ENCODE measurements at places on chromosomes 4 and X.

DNA sequence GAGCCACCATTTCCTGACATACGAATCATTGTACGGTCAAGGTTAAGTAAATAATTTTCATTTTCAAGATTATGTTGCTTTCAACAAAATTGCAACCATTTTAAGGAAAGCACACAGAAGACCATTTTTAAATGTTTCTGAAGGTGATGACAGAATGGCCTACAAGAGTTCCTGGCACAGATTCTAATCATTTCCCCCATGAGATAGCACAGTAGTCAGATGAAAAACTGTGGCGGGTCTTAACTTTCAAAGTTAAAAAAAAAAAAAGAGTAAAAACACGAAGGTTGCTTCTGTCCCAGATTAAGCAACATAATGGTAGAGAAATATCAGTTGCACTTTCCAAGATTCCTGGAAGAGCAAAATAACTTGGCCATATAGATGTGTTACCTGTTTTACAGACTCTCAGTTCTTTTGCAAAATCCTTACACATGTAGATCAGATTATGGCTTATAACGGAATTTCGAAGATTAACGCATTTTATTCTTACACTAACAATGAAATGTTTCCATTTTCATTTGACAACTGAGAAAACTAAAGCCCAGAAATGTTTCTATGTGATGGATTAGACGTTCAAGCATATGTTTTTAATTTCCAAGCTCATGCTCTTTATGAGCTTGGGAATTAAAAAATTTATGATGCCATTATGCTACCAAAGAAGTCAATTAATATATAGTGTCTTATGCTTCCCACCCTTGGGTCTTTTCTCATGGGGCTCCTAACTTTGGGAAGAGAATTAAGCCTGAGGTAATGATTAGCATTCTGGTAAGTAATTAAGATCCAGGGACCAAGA, 335.1 kb upstream of the CLNK start:
- DNase-seq: no peak

DNA sequence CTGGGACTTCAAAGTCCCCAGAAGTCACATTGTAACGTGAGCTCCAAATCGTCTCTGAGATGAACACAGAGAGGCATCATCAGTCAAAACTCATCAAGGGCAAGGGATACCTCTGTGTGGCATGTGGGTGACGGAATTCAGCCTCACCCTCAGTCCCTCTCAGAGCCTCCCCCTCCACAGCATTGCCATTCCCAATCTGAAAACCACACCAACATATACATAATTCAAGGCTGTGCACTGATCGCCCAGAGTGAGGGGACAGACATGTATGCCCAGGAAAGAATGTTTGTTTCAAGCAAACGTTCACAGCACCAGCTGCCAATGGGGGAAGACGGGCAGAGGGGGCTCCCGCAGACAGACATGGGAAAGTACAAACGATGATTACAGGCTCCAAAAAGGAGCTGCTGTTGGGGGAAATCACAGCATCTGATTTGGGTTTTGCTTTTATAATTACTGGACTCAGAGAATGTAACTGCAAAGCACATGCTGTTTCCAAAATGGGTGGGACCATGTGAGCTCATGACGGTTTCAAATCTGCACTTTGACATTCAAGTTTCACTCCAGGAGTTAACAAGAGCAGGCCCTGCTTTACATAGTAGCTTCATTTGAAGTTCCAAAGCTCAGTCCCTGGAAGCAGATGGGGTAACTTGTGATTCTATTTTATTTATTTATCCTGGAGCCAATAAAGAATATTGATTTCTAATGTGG, 88.3 kb downstream of the CLCN4 start:
- no peak for DNase-seq

GRCh38 chrX:139930916-139931645, 1.8 kb downstream of the ATP11C start:
- peak; percentile 46 for DNase-seq

GRCh38 chrX:8864161-8864560, 63.0 kb upstream of the FAM9A start:
- DNase-seq: no peak

DNA sequence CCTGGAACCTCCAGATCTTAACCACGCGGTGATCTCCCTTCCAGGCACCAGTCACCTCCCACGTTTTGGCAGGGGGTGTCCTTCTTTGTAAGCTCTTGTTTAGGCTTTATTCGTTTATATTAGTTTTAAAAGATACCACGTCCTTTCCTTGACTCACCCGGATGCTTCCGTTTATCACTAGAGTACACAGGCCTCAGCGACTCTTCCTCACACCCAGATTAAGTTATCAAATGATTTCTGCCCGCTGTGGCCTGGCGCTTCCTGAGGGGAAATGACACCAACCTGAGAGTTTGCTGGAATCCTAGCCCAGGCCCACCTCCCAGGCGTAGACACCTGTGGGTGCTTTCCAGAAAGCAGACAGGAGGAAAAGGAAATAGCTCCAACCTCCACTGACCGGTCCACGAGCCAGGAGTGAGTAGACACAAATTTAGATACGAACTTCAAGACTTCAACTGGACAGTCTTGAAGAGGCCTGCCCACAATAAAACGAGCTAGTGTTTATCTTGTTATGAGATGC, 756 bp upstream of the ADAMTS3 start:
- no peak for DNase-seq

GRCh38 chr4:6095897-6096296, 77.7 kb upstream of the C4orf50 start:
- no peak for DNase-seq

GRCh38 chrX:103520386-103520785, 1.1 kb upstream of the RAB40A start:
- no peak for DNase-seq

DNA sequence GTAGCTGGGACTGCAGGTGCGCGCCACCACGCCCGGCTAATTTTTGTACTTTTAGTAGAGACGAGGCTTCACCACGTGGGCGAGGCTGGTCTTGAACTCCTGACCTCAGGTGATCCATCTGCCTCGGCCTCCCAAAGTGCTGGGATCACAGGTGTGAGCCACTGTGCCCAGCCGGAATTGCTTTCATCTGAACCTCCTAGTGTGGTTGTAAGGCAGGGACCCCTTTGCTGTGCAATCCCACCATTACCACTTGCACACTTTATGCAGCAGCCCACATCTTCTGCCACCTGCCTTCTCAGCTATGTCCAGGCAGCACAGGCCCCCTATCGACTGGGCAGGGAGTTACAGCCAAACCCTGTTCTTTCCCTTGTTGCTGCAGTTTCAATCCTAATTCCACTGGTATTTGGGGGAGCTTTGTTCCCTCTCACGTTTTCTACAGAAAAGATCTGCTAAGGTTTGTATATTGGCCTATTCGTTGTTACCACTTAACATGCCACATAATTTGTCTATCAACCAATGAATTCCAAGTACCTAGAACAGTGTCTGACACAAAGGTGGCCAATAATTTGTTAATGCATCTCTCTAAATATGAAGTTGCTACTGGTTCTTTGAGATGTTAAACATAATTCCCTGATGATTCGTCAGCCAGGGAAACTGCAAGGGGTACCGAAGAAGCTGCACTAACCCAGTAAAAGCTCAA, 6.5 kb downstream of the RPL39 start:
- no peak for DNase-seq

- no peak for DNase-seq
Observed at GRCh38 chrX:148574237-148574973, 74.0 kb downstream of the AFF2 start.

GRCh38 chr4:22356987-22357596, 158.8 kb downstream of the ADGRA3 start:
- no peak for DNase-seq

GRCh38 chrX:47743504-47743903, 84.5 kb upstream of the UXT start:
- DNase-seq: no peak

- DNase-seq: no peak
Observed at GRCh38 chrX:81378560-81378959, 176.7 kb downstream of the SH3BGRL start.

DNA sequence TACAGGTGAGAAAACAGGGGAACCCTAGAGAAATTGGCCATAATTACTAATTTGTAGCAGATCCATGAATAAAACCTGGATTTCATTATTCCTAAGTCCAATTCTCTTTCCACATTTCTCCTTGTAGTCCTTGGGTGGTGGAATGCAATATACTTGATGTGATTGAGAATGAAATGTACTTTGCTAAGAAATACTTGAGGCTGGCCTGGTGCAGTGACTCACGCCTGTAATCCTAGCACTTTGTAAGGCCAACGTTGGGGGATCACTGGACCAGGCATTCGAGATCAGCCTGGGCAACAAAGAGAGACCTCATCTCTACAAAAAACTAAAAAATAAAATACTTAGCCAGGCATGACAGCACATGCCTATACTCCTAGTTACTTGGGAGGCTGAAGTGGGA, 15.9 kb downstream of the TMEM184C start:
- no peak for DNase-seq

DNA sequence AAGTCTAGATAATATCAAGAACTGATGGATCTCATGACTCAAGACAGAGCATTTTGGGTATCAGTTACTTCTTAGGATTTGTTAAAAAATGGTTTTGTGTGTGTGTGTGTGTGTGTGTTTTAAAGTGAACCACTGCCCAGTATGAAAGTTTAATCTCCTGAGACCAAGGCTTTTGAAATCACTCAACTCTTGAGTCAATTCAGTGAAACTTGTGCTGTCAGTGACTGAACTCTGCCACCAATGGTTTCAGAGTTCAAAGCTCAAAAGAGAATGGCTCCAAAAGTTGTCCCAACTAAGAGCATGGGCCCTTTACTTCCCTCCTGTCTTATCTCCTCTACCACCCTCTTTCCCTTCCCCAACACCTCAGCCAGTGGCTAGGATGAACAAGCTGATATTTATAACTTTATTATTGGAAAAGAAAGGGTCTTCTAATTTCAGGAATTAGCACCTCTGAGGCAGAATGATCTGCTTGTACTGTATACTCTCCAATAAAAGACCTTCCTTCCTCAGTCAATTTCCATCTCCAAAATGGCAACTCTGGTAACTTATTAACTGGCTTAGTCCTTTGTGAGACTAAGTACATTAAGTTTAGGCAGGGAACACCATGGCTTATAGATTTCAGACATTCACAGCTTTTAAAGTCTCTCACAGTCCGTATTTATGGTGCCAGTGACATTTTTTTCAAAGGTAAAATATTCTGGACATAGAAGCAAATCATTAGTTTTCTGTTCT, 152.2 kb downstream of the REPS2 start:
- no peak for DNase-seq

DNA sequence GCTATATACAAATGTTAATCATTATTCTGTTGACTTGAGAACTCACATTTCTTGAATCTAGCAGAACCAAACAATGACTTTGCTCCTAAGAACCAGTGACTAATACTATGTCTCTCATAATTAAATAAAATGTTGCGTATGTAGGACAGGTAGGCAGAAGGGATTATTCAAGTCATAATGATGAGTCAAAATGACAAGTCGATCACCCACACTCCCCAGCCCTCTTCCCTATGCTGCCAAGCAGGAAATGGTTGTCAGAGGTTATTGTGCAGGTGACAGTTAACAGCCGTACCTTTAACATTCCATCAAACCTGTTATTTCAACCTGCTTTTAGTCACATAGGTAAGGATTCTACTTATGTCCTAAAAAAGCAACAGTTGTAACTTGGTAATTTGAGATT, 22.0 kb upstream of the STK26 start:
- no peak for DNase-seq

GRCh38 chrX:7134981-7135380, 12.5 kb upstream of the STS start:
- no peak for DNase-seq

DNA sequence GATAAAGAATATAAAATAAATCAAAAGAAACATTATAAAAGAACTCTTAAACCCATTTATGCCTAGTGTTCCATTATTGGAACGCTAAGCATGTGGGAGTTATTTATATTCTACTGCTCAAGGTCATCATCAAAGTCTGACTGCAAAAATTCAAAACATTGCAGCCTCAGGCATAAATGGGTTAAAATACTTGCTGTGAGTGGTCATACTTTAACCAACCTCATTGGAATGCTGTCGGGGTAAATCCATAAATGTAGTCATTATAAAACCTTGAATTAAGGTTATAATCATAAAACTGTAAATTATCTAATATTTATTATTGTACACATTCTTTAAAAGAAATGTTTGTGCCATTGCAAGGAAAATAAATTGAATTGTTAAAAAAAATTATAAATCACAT, 55.0 kb downstream of the RPS6KA6 start:
- no peak for DNase-seq

DNA sequence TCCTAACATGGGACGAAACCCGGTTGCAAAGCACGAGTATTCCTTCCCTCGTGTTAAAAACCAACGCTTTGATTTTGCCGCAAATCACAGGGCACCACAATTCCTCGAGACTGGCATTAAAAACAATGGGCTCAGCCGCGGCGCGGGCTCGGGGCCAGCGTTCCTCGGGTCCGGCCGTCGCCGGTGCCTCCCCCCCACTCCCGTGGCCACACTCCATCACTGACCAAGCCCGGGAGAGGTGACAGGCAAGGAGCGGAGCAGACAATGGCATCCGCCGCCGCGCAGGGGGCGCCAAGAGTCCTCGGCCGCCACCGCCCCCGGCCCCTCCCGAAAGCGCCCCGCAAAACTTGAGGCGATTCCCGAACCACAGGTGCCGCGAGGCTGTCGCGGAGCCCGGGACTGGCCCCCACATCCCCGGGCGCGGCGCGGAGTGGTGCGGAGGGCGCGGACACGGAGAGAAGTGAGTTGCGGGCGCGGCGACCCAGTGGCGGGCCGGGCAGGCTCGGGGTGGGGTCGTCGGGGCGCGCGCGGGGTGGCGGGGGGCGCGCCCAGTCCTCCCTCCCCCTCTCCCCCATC, 445 bp downstream of the AP1S2 start:
- peak; percentile 63 for DNase-seq

DNA sequence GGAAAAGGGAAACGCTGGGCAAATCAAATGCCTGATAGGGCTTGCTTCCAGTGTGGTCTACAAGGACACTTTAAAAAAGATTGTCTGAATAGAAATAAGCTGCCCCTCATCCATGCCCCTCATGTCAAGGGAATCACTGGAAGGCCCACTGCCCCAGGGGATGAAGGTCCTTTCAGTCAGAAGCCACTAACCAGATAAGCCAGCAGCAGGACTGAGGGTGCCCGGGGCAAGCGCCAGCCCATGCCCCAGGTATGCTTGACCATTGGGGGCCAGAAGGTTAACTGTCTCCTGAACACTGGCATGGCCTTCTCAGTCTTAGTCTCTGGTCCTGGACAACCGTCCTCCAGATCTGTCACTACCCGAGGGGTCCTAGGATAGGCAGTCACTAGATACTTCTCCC, 17.7 kb downstream of the ACOX3 start:
- no peak for DNase-seq

DNA sequence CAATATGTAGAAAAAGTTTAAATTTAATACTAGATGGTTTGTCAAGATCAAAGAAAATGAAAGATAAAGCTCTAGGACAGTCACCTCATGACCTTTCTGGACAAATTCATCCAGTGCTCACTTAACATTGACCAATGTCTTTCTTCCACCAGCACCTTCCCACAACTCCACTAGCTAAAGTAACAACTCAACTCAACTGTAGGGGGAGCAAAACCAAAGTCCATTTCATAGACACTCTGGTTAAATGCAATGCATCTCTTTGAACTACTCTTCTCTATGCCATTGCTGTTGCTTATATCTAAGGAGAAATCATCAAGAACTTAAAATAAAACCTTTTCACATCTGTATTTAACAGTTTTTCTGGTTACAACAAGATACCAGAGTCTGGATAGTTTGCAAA, 25.1 kb downstream of the UGT2B4 start:
- no peak for DNase-seq

Data from psoas muscle (tissue), 8 donors.